Stimulated activated CD4-positive, alpha-beta T cell treated with anti-CD3 and anti-CD28 coated beads, TNF-alpha, amount 100 ng/mL, for 4 hours (primary cell): ENCODE measurements at places on chromosomes 1 and 21.

DNA sequence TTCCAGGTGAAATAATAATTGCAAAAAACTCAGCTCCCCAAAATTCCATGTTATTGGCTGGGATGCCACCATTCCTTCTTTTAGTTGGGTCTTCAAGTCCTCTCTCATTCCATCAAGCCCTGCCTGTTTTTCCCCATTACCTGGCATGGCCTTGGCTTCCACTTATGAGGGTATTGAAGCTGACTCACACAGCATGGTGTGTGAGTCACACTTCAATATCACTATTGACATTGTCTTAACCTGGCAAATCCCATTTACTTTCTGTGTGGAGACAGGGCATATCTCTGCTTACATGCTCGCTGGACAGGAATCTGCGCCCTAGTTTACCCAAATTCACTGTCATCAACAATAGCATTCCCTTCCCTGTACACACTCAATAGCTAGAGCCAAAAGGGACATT, 1806.8 kb downstream of the BRINP3 start:
- DNase-seq: no peak

GRCh38 chr1:44377925-44378784, 23.1 kb upstream of the ERI3 start:
- DNase-seq: no peak

- no peak for DNase-seq
Measured at GRCh38 chr1:30629501-30629900, 93.9 kb downstream of the MATN1 start.

GRCh38 chr21:39874759-39875158, 7.5 kb downstream of the PCP4 start:
- no peak for DNase-seq

- no peak for DNase-seq
Measured at GRCh38 chr1:3679098-3679555, 26.8 kb downstream of the TP73 start.

DNA sequence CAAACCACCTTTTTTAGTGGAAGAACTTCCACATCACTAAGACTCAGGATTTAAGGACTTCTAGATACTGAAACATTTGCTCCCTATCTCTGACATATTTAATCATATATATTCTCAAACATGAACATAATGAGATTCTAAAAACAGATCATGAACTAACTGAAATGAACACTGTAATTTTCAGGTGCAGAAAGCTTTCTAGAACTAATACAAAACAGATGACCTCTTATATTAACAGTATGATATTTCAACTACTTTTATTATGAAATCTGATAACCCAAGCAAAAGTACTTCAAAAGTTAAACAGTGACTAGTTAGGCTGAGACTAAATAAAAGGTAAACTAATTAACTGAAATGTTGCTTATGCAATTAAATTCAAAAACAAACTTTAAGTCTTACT, 157.5 kb downstream of the COP1 start:
- no peak for DNase-seq

DNA sequence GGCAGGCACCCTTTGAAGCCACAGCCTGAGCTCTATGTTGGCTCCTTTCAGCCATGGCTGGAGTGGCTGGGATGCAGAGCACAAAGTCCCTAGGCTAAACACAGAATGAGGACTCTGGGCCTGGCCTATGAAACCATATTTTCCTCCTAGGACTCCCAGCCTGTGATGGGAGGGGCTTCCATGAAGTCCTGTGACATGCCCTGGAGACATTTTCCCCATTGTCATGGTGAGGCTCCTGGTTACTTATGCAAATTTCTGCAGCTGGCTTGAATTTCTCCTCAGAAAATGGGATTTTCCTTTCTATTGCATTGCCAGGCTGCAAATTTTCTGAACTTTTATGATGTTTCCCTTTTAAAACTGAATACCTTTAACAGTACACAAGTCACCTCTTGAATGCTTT, 61.3 kb downstream of the VCAM1 start:
- no peak for DNase-seq

DNA sequence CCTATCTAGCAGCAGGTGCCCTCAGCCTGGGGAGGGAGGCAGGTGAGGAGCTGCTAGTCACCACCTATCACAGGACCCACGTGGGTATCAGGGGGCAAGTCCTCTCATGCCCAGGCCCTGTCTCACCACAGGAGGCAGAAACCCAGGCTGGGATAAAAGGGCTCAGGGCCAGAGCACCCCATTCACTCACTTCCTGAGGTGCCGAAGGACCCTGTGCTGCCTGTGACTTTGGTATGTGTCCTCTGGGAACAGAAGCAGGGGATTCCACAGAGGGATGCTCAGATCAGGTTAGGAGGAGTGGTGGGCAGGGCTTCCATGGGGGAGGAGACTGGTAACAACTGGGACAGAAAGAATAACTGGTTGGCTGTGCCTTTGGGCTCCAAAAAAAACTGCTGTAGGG, at the start of gene LCE1E:
LCE1E (plus strand) TSS at position 181 of the 400 bp plus-strand sequence. CDS start 1,043 bp downstream, outside the sequence.
- no peak for DNase-seq

- DNase-seq: no peak
Measured at GRCh38 chr1:19067912-19068638, 111.6 kb upstream of the IFFO2 start.

DNA sequence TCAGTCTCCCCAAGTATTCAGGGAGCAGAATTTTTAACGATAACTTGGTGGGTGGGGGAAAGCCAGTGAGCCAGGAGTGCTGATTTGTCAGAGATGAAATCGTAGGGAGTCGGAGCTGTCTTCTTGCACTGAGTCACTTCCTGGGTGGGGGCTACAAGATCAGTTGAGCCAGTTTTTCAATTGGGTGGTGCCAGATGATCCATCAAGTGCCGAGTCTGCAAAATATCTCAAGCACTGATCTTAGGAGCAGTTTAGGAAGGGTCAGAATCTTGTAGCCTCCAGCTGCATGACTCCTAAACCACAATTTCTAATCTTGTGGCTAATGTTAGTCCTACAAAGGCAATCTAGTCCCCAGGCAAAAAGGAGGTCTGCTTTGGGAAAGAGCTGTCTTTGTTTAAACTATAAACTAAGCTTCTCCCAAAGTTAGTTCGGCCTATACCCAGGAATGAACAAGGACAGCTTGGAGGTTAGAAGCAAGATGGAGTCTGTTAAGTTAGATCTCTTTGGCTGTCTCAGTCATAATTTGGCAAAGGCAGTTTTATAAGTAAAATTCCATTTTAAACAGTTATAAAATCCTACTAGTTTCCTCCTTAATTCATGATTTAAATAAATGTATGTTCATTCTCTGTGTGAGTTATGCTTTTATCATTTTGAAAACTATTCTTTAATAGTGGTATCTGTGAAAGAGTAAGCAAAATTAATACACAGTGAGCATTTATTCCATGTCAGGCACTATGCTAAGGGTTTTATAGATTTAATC, 51.7 kb downstream of the SLC16A1 start:
- DNase-seq: peak; percentile 21

DNA sequence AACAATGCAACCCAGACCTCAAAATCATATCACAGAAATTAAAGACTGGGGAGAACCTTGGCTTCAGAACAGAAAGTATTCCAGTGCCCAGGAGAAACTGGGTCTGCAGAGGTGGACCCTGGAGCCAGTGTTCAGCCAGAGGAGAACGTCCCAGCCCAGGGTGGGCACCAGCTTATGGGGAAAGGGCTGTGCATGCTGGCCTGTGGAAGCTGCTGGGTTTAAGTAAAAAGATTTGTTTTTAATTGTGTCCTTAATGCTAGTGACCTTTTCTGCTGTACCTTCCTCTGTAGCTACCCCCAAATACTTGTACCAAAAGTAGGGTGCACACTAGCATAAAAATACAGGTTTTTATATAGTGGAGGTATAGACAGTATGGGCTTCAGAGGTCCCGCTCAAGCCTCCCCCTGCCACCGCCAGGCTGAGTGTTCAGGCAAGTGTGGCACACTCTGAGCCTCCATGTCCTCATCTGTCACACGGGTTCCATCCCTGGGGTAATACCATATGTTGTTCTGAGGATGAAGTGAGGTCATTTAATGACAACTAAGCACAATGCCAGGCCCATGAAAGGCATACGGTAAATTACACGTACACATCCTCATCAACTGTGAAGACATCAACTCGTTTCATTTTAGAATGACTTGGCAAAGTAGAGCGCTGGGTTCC, 47.0 kb downstream of the SLC37A1 start:
- DNase-seq: no peak

DNA sequence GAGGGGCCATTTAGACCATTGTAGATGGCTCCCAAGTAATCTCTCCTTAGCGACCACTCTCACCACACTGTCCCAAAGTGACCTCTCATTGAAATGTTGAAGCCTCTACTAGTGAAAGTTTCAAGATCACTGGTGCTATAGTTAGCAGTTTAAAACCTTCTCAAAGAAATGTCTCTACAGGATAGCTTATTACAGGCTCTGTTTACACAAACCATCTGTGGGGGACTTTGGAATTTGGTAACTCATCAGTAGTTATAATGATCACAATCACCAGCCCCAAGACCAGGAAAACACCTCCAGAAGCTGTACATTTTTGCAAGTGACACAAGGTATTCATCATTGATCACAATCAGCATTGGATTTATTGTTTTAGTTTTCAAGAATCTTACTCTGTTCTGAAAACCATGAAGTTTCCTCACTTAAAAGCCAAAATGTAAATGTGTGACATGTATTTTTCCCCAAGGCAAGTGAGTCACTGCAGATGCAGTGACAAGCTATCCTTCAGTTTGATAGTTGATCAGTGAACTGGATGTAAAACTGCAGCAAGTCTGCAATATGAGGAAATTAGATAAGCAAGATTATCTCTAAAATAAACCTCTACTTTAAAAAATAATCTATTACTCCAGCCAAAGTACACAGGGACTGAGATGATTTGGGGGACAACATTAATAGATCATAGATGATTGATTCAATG, 41.9 kb downstream of the C21orf91 start:
- DNase-seq: no peak

- DNase-seq: no peak
Measured at GRCh38 chr1:179817056-179817455, 60.5 kb downstream of the TOR1AIP2 start.

DNA sequence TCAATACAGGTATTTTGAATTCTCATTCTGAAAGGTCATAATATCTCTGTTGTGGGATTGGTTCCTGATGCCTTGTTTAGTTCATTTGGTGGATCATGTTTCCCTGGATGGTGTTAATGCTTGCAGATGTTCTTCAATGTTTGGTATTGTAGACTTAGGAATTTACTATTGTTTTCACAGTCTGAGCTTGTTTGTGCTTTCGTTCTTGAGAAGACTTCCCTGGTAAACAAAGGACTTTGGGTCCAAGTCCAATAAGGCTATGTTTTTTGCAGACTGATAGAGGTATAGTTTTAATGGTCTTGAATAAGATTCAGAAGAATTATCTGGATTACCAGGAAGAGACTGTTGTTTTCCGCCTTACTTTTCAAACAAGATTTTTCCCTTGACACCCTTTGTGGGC, 1646.3 kb downstream of the AMY1C start:
- no peak for DNase-seq

GRCh38 chr1:16173447-16174260, 17.8 kb upstream of the EPHA2 start:
- DNase-seq: no peak

- no peak for DNase-seq
Measured at GRCh38 chr1:233704170-233704897, 90.4 kb downstream of the KCNK1 start.

GRCh38 chr1:155172732-155173477, at the start of gene KRTCAP2:
TSS of gene KRTCAP2 (minus strand) at chr1:155173304. CDS start at chr1:155173224, 80 bp downstream.
- peak; percentile 92 for DNase-seq

- no peak for DNase-seq
Measured at GRCh38 chr1:111768023-111768422, 12.3 kb downstream of the DDX20 start.

DNA sequence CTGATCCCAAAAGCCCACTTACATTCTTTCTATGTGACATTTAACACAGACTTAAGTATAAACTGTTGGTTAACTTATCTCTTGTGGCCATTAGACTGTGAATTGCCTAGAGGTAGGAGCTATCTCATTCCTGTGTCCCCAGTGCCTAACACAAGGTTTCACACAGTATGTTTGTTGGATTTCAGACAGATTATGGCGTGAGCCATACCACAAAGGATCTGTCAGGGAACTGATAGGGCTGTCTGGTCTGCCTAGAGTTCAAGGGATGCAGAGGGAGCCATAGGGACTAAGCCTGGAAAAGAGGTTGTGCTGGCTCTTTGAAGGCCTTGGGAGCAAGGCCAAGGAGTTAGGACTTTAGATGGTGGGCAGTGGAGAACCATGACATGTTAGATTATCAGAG, 40.0 kb downstream of the MEF2D start:
- no peak for DNase-seq

DNA sequence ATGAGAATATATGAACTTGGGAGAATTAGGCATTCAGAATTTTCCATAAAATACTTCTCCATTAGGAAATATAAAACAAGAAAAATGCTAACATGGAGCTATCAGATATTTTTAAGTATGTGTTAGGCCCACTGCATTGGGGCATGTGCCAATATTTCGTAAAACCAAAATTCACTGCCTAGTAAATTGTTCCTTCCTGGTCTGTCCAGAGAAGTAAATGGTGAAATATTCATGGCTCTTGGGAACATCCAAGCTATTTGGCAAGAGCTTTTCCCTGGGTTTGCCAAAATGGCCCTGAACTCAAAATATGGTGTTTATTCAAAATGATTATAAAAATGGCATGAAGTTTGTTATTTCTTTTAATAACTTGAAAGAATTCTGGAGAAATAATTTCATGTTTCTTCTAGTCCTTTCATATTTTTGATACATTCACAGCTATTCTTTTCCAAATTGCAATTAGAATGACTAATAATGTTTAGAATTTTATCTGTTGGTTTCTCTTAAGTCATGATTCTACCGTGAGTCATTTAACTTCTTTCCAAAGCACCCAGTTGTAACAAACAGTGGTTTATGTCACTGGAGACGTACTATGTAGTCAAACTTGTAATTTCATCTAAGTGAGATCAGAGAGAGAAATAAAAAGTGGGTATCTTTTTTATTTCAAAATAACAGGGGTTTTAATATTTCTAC, 25.7 kb upstream of the SLC19A2 start:
- DNase-seq: no peak
